ENCODE measurements at places on chromosomes 1 and 21. TPM values are rescaled to one million over a fixed set of nuclear protein-coding genes. Genes with fewer than 3 reads are reported as not detected.
A peak's percentile ranks its signal among the peaks of the same experiment; 100 is the strongest.

DNA sequence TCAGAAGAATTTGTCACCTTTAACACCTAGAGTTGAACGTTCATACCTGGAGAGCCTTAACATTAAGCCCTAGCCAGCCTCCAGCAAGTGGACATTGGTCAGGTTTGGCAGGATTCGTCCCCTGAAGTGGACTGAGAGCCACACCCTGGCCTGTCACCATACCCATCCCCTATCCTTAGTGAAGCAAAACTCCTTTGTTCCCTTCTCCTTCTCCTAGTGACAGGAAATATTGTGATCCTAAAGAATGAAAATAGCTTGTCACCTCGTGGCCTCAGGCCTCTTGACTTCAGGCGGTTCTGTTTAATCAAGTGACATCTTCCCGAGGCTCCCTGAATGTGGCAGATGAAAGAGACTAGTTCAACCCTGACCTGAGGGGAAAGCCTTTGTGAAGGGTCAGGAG lies 52.3 kb downstream of the UBE4B start:
- no peak for DNase-seq

DNA sequence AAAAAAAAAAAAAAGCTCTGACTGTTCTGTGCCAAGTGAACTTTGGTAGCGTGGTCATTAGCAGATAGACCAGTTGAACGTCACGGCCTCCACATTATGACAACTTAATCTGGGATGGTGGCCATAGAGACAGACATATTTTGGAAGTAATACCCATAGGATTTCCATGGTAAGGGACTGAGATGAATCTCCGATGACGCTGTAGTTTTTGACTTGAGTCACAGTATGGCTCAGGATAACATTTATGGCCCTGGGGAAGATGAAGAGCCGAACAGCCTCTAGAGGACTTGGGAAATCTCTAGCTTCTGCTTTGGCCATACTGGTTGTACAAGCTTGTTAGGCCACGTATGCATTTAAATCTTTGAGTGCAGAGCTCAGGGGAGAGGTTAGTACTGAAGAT lies 214.0 kb downstream of the KCNJ6 start:
- DNase-seq, result no peak

- no peak for DNase-seq
Observed at GRCh38 chr1:245160288-245160687, 5.5 kb downstream of the KIF26B start.

PIK3CD gene
- 1.9 TPM for total RNA-seq

PADI2 gene
- total RNA-seq, result 0.42 TPM

DNAJC6 gene
- total RNA-seq, result 2.8 TPM

GRCh38 chr1:229645324-229645993 lies 19.4 kb downstream of the URB2 start:
- no peak for DNase-seq

- no peak for DNase-seq
Observed at GRCh38 chr1:33337441-33337840, 16.5 kb upstream of the A3GALT2 start.

DNA sequence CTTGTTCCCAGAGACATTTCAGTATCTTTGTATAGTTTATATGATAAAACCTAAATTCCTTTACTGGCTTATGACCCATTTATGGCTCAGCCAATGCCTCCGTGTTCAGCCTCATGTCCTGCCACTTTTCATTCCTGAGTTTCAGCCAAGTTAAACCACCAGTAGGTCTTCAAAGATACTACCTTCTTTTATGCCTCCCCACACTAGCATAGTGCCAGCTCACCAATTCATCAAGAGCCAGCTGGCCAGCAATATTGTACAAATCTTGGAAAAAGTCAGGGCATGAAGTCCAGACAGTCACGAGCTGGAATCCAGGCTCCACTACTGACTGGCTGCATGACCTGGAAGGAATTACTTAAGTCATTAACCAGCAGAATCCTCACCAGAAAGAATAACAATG lies 446.0 kb downstream of the GPATCH2 start:
- DNase-seq, result no peak

DNA sequence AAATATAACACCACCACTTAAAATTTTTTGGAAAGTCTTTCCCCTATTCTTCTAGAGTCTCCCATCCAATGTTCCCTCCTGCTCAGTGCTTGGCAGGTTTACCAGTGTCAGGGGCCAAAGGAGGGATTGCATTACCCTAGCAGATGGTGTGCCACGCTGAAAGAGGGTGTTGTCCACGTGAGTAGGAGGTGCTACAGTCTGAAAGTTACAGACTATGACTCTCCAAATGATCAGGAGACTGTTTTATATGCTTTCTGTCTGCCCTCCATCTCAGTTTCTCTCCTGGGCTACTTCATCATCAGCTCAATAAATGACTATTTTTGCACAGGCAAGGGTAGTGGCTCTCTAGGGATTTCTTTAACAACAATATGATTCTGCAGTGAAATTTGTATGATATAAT lies 31.3 kb upstream of the ANGPTL7 start:
- no peak for DNase-seq

GRCh38 chr1:166888373-166889111 lies 12.5 kb upstream of the TADA1 start:
- no peak for DNase-seq

DNA sequence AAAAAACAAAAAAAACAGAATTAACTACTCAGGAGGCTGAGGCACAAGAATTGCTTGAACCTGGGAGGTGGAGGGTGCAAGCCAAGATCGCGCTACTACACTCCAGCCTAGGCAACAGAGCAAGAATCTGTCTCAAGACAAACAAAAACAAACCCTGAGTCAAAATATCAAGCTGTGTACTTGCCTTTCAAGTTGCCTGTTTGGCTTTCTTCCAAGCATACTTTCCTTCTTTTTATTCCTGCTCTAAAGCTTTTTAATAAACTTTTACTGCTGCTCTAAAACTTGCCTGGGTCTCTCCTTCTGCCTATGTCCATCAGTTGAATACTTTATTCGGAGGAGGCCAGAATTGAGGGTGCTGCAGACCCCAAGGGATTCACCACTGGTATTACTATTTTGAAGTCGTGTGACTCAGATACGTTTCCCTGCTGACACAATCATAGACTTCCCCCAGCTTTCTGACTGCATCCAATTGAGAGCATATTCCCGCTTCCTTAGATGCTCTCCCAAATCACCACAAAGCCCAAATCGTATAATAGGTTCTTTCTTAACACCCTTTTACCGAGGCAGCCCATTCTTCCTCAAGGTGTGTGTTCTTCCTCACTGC lies 3.5 kb upstream of the ACBD6 start:
- no peak for DNase-seq

UTP25 gene
- 3.3 TPM for total RNA-seq

- DNase-seq, result no peak
Observed at GRCh38 chr1:10980841-10981727, 31.4 kb upstream of the TARDBP start.

GRCh38 chr1:246283771-246284410 lies 223.2 kb downstream of the SMYD3 start:
- no peak for DNase-seq

CD53 gene
- total RNA-seq, result 1.8 TPM

DNA sequence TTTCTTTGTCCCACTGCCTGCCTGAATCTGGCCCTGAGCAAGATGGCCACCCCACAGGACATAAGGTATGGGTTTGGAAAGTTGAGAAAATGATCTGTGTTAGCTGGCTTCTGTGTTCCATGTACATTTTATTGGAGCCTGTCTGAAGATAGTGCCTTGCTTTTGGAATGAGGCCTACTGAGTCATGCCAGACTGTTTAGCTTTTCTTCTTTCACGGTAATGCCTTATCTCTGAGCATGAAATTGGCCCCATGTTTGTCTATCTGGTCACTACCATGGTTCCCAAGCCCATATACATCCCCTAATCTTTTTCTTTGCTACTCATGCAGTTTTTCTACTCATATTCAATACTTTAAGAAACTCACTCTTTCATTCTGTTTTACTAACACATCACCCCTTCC lies 85.1 kb upstream of the LMO4 start:
- DNase-seq, result no peak

DNA sequence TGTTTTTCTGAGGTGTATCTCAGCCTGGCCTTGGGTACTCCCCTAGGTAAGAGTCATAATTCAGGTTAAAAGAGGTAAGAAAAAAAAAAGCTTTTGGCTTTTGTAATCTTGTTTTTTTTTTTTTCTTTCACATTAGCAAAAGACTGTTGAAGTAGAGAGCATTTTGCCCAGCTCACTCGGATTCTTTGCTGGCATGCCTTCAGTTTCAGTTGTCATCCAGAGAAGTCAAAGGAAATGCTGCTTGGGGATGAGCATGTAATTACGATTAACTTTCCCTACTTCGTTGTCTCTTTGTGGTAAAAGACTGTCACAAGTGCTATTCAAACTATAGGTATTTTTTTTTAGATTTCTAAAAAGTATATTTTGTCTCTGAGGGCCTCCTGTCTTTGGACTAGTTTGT lies 6.3 kb downstream of the BACH1 start:
- DNase-seq, result no peak

CYP4A22 gene
- total RNA-seq, result not detected

DNA sequence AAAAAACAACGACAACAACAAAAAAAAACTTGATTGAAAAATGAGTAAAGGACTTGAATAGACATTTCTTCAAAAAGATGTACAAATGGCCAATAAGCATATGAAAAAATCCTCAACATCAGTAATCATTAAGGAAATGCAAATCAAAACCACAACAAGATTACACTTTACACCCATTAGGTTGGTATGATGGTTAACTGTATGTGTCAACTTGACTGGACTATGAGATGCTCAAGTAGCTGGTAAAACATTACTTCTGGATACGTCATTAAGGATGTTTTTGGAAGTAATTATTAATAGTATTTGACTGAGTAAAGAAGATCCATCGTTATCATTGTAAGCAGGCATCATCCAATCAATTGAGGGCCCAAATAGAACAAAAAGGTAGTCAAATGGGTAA lies 34.9 kb upstream of the LYPLAL1 start:
- no peak for DNase-seq

HSD3B1 gene
- not detected for total RNA-seq

PIK3R3 gene
- 4.4 TPM for total RNA-seq

DNA sequence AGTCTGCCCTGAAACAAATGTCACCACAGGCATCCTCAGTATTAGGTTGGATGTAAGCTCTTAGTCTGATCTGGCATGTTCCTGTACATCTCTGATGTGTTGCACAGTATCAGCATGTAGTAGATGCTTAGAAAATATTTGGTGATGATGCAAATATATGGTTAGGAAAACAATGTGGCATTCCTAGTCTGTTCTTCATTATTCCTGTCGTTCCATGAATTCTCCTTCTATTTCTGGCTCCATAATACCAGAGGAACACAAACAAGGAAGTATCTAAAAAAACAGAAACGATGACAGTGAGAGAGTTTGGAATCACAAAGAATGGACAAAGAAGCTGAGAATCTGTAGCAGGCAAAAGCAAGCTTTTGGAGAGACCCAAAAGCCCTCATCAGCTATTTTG lies 236.6 kb downstream of the HHAT start:
- DNase-seq, result no peak

DNA sequence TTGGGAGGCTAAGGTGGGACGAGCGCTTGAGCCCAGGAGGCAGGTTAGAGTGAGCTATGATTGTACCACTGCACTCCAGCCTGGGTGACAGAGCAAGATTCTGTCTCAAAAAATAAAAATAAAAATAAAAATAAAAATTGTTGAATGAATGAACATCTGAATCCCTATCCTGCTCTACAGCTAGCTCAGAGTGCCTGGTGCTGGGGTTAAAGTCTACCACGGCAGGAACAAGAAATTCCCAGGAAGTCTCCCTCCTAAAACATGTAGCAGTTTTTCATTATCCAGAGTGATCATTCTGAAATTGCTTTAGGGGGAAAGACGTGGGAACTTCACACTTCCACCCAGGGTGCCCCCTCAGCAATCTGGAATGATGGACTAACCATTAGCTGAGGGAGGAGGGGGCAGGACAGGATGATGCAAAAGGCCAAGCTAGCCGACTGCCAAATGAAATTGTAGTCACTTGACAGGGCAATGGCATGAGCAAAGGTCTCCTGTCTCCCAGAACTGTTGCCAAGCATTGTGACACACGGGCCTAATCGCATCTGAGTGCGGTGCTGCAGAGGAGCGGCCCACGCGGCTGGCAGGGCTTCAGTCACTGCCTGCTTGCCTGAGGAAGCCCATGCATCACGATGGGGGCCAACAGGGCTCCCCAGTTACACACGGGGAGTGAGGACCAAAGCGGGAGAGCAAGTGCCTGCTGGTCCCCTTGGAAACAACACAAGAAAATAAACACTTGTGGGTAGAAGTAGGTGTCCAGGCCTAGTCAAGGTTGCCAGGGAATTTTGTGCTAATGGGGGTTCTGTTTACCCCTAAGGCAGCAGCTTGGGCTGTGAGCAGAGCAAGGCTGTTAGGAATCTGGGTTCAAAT lies 85.7 kb downstream of the NENF start:
- peak; percentile 59 for DNase-seq

DNA sequence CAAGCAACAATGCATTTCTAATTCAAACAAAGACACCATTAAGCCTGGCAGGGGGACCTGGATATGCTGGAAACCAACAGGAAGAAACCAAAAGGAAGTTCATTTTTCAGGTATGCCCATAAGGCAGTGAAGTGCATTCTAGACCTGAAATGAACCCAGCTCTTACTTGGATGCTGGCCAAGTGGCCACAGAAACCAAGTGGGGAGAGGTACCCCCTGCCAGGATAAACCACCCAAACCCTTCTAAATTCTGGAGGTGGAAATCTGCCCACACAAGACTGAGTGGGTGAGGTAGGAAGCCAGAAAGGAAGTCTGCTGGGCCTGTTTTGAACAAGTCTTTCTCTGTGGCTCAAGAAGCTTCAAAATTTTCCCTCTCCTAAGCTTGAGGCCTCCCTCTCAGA lies 2.6 kb downstream of the CD5L start:
- DNase-seq, result no peak

- peak; percentile 64 for DNase-seq
Observed at GRCh38 chr1:29121936-29122681, 1.6 kb downstream of the TMEM200B start.

DISC1 gene
- total RNA-seq, result 1.1 TPM

- no peak for DNase-seq
Observed at GRCh38 chr1:1955621-1956094, 36.6 kb upstream of the TMEM52 start.

NGF gene
- 0.49 TPM for total RNA-seq

DNA sequence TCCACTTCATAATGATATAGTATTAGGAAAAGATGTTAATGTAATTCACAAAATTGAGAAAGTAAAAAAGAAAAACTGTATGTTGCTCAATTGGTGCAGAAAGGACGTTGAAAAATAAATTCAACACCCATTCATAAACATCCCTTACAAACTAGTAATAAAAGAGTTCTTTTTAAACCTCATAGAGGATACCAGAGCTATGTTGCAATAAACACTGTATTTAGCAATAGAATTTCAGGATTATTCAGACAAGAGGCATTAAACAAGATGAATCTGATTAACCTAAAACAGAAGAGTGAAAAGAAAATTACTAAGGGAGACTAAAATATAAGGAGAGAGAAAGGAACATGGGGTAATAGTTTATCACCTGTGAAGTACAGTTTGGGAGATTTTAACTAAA lies 154.8 kb downstream of the NTPCR start:
- no peak for DNase-seq

KIRREL1 gene
- 13.0 TPM for total RNA-seq

CRP gene
- total RNA-seq, result 1.3 TPM

DNA sequence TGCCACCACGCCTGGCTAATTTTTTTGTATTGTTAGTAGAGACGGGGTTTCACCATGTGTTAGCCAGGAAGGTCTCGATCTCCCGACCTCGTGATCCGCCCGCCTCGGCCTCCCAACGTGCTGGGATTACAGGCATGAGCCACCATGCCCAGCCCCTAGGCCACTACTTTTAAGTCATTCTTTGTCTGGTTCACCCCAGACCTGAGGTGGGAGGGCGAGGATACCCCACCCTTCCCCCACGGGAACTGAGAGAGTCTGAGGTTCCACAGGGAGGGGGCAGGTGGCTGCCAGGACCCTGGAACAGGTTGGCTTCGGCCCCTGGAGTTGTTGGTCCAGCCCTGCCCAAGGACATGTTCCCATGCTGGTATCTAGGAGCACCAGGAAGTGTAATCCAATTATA lies 7.7 kb upstream of the SDC3 start:
- DNase-seq, result no peak

SV2A gene
- 2.5 TPM for total RNA-seq
